ENCODE measurements at places on chromosomes 12 and 14. TPM values are rescaled to one million over a fixed set of nuclear protein-coding genes. Genes with fewer than 3 reads are reported as not detected.

The PLEK2 gene
- 2.6 TPM for total RNA-seq

- DNase-seq: no peak
These were observed 28.2 kb downstream of the CDK17 start for GRCh38 chr12:96371790-96372699.

GRCh38 chr12:79566452-79567174 lies 124.2 kb downstream of the PAWR start:
- DNase-seq: no peak

GRCh38 chr14:68471029-68471963 lies 321.6 kb downstream of the ZFP36L1 start:
- DNase-seq: no peak

The FGF6 gene
- not detected for total RNA-seq

GRCh38 chr12:3935078-3935477 lies 61.9 kb upstream of the PARP11 start:
- DNase-seq: no peak

- DNase-seq: no peak
These were observed 327.3 kb upstream of the TMTC1 start for GRCh38 chr12:30110958-30111586.

The FLVCR2 gene
- 2.8 TPM for total RNA-seq

DNA sequence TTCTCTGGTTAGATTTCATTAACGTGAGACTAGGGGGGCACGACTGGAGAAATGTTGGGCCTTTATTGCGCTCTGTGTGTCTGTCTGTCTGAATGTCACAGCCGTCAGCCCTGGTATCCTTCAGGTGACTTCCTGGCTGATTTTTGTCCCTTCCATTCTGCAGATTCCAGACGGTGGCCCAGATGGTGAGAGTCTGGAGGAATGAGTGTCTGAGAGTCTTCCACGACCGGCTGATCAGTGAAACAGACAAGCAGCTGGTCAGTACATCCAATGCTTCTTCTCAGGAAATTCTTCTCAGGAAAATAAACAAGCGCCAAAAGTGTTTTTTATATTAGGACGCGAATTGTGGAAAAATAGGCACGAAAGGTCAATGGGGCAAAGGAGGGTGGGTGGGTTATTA lies 93.5 kb downstream of the CCDC92 start:
- no peak for DNase-seq

GRCh38 chr12:124550123-124551089 lies 17.0 kb downstream of the NCOR2 start:
- DNase-seq: no peak

GRCh38 chr12:46560089-46560488 lies 187.5 kb upstream of the SLC38A2 start:
- DNase-seq: no peak

The VWF gene
- total RNA-seq: not detected

- DNase-seq: peak; percentile 79
These were observed 37.9 kb downstream of the SH2B3 start for GRCh38 chr12:111443586-111443985.

DNA sequence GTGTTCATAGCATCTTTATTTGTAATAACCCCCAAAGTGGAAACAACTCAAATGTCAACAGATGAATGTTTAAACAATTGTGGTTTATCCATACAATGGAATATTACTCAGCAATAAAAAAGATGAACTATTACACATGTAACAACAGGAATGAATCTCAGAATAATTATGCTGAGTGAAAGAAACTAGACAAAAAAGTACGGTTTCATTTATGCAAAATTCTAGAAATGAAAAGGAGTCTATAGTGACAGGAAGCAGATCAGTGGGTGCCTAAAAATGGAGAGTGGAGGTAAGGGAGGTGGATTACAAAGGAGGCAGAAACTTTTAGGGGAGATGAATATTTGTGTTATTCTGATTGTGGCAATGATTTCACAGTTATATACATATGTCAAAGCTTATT lies 4.8 kb downstream of the PRKCH start:
- DNase-seq: no peak
